Vagina (tissue), 2 donors: ENCODE measurements at places on chromosomes 1 and 21. TPM values are rescaled to one million over a fixed set of nuclear protein-coding genes. Genes with fewer than 3 reads are reported as not detected.

Gene HTR1D
- total RNA-seq = not detected

Gene GPR37L1
- total RNA-seq = 0.25 TPM

Gene TMEM269
- not detected for total RNA-seq

Gene OR6F1
- total RNA-seq = not detected

Gene ITLN2
- 2.0 TPM for total RNA-seq

Gene SPRR2A
- total RNA-seq = 74.6 TPM

Gene MPL
- total RNA-seq = not detected

Gene ASCL5
- not detected for total RNA-seq

Gene TOE1
- 9.8 TPM for total RNA-seq

Gene MX2
- 13.5 TPM for total RNA-seq

Gene ALX3
- total RNA-seq = not detected

Gene CRB1
- total RNA-seq = not detected

Gene DPH5
- 22.1 TPM for total RNA-seq

Gene CSMD2
- 0.25 TPM for total RNA-seq

Gene OR2L5
- not detected for total RNA-seq

Gene POMGNT1
- 28.5 TPM for total RNA-seq

Gene RNPEP
- 97.7 TPM for total RNA-seq

Gene SPRR1A
- total RNA-seq = 109 TPM

Gene SPRR2B
- not detected for total RNA-seq

Gene AIRE
- 0.25 TPM for total RNA-seq

Gene TNFRSF18
- total RNA-seq = 4.4 TPM

Gene BMP8B
- total RNA-seq = 0.98 TPM

Gene F13B
- total RNA-seq = not detected

Gene PSRC1
- 5.4 TPM for total RNA-seq

Gene ADAMTS5
- 20.4 TPM for total RNA-seq

Gene TOMM20
- total RNA-seq = 71.9 TPM

Gene HPCAL4
- total RNA-seq = 0.49 TPM

Gene CYP4X1
- total RNA-seq = 17.9 TPM

Gene PDZK1
- total RNA-seq = 0.49 TPM

Gene INSRR
- not detected for total RNA-seq

Gene CA6
- total RNA-seq = not detected

Gene PRELP
- total RNA-seq = 128 TPM

Gene LY9
- 4.7 TPM for total RNA-seq

Gene NFASC
- total RNA-seq = 23.3 TPM

Gene ELK4
- 24.1 TPM for total RNA-seq

Gene LRRC7
- total RNA-seq = not detected

Gene MFSD2A
- 56.0 TPM for total RNA-seq

Gene OR10Z1
- total RNA-seq = not detected

Gene VAV3
- 67.5 TPM for total RNA-seq

Gene SESN2
- total RNA-seq = 14.7 TPM

Gene TNFRSF1B
- total RNA-seq = 41.0 TPM

Gene EPHA10
- 0.25 TPM for total RNA-seq

Gene HAO2
- total RNA-seq = not detected

Gene BRINP3
- total RNA-seq = not detected

Gene ADAM30
- total RNA-seq = not detected

Gene VWA1
- 35.8 TPM for total RNA-seq

Gene S100A2
- 470 TPM for total RNA-seq

Gene SLC6A17
- 1.7 TPM for total RNA-seq

Gene TIAM1
- total RNA-seq = 41.3 TPM

Gene ADPRS
- total RNA-seq = 32.2 TPM

Gene CTSK
- total RNA-seq = 67.3 TPM

Gene LCA5L
- total RNA-seq = not detected
